AG08395 (cell line): ENCODE measurements at places on chromosomes 12 and 14.

DNA sequence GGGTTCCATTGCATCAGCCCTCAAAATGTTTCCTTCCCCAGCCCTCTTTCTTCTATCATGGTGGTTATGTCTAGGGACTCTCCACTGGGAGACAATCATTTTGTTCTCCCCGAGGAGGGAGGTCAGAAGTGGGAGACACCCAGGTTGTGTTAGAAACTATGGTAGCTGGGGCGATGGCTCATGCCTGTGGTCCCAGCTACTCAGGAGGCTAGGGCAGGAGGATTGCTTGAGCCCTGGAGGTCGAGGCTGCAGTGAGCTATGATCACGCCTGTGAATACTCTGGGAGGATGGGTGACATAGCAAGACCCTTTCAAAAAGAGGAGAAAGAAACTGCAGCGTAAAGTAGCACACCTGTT is 13.0 kb upstream of the LRRC23 start:
- DNase-seq, result no peak

GRCh38 chr14:73567951-73568885 is 795 bp upstream of the ACOT2 start:
- peak; percentile 14 for DNase-seq

DNA sequence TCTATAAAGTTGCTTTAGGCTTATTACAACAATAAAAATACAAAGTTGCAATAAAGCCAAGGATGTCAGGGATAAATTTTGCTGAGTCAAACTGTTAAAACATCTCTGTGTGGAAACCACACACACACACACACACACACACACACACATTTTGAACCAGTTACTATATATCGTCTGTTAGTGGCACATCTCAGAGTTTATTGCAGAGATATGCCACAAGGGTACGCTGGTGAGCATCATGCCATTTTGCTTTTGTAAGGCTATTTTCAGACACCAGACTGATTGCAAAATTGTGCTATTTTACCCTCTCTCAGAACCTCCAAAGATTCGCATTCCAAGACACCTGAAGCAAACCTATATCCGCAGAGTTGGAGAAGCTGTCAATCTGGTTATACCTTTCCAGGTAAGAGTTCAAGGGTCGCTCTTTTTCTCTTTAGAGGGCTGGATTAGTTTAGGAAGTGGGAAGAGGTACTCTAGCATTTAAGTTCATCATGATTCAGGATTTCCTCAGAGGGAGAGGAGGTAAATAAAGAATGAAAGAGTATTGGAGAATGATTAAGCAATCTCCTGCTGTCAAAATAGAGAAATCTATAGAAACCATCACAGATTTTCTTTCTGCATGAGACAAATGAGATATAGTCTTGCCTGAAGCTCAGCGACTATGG is 27.3 kb upstream of the CHPT1 start:
- peak; percentile 26 for DNase-seq

GRCh38 chr12:2691345-2692071 is 103.3 kb upstream of the FKBP4 start:
- DNase-seq, result no peak

- DNase-seq, result no peak
Measured at GRCh38 chr14:69484444-69485314, at the start of gene PLEKHD1. PLEKHD1 (plus strand) TSS chr14:69484728; CDS start chr14:69484966, 238 bp downstream.

- no peak for DNase-seq
Measured at GRCh38 chr14:81305743-81306142, 85.0 kb upstream of the GTF2A1 start.

DNA sequence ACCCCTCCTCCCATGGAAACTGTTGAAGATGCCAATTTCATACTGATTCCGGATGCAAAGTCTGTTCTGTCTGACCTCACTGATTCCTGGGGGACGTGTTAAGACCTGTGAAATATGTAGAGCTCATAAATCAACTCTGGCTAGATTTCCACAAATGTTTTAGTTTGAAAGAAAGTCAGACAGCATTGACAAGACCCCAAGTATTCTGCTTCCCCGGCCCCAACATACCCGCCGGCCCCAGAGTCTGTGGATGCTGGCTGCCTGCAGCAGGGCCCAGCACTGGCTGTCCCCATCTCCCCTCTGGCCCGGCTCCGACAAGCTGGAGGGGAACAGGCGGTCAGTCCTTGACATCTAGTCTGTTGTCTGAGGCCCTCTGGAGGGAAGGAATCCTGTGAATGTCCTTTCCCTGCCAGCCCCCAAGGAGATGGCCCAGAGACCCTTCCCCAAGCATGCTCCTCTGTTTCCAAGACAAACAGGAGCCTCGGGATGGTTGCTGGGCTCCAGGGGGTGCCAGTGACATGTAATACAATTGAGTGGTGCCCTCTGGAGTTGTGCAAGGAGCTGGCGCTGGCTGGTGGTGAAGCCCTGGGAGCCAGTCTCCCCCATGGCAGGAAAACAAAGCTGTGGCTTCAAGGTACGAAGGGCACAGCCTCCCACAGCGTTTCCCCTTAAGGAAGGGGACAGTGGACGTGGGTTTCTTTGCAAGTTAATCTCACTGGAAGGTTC is 22.3 kb downstream of the FBLN5 start:
- no peak for DNase-seq

DNA sequence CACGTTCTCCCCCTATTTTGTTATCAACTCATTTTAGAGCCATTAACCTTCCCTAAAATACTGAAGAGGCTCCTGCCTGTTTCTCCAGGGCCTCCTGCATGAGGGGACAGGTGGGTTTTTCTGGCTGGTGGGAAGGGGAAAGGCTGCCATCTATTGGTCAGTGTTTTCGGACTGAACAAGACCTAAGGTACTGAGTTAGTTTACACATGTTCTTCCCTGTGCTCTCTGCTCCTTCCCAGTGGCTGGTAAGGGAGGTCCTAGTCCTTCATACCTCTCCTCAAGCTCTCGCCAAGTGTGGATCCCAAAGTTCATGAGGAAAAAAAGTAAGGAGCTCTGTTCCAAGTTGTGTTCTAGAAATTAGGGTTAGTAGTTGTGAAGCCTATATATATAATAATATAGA is 357.5 kb downstream of the FSCB start:
- DNase-seq, result no peak

DNA sequence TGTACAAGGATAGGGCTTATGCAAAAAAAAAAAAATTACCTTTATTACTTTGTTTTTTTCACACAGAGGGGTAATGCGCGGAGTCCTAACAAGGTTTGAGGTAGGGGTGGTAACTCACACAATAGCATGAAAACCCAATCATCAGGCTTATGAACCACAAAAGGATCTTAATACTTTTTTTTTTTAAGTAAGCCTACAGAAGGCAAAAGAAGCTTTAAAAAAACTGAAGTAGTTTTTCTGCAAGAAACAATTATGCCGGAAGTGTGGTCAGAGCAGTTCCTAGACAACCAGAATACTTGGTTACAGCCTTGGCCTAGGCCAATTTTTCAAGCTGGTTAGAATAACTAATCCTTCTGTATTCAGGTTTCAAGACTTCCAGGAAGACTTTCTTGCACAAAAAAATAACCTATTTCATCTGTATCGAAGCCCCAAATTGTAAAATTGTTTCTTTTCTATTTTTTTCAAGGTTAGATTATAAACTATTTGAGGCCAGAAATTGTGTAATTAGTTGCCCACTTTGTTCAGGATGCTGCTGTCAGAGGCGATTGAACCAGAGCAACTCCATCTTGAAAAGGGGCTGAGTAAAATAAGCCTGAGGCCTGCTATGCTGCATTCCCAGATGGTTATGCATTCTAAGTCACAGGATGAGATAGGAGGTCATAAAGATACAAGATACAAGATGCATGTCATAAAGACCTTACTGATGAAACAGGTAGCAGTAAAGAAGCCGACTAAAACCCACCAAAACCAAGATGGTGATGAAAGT is 1.8 kb upstream of the GNS start:
- DNase-seq, result no peak

- DNase-seq, result no peak
Measured at GRCh38 chr14:75980856-75981255, 939 bp downstream of the TGFB3 start.

GRCh38 chr14:95185767-95186392 is 28.6 kb upstream of the DICER1 start:
- no peak for DNase-seq

DNA sequence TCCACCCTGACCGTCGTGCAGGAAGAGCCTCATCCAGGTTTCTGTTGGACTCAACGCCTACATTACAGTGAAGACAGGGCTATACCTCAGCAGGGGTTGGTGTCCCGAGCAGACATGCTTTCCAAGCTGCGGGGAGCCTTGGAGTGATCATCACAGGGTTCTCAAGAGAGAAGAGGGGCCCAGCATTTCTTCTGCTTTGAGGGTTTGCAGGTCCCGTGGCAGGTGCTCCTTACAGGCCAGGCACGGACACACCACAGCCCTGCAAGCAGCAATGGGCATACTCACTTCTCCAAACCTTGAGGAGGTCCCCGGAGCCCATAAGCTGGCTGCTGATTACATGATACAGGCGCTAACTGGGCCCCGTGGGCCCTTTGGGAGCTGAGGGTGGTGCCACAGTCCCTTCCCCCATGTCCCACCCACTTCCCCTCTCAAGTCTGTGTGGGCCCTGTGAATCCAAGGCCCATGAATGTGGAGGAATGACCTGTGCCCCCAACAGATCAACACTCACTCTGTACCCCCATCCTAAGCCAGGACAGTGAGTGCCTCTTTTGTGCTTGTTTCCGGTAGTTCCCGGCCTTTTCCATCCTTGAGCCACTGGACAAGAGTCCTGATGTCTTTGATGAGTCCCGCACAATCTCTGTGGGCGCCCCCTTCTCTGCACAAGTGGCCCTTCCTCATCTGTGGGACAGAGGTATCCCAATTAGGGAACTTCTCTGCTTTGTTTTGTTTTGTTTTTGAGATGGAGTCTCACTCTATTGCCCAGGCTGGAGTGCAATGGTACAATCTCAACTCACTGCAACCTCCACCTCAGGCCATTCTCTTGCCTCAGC is 1.1 kb downstream of the AQP2 start:
- DNase-seq, result no peak

DNA sequence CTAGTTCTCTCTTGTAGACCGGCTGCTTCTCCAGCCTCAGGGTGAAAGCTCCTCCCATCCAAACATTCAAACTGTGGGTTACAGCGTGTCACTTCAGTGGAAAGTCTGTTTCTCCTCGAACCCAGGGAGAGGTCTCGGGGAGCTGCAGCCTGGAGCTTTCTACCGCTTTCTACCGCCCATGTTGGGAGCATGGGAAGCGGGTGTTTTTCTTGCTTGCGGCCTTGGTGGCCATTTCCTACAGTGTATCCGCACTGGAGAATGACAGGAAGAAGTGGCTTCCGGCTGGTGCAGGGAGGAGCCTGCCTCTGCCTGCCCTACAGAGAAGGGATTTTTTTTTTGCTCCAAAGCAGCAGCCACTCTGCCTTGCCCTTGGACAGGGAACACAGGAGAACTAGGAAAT is 21.2 kb downstream of the ZFP36L1 start:
- DNase-seq, result no peak

DNA sequence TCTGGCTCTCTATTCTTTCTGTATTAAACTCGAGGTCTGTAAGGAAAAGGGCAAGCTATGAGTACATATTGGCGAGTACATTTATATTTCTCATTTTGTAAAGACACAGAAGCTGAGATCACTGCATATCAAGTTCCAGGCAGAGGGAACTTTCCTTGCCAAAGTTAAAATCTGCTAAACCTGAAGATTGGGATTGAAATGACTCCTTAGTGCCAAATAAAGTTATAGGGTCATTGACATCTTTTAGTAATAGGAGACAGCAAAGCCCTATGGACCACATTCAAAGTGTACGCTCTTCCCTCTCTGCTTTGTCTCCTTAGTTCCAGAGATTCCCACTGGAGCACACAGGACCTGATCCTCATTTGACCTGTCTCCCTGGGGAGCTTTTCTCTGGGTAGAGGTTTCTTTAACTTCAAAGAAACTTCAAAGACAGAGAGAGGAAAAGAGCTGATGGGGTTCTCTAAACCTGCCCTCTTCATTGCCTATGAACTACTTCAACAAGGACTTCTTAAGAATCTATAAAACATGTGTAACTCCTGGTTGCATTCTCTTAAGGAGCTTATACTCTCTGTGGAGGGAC is 42.6 kb upstream of the PTPRR start:
- no peak for DNase-seq
